ENCODE measurements at places on chromosomes 11 and 22. TPM values are rescaled to one million over a fixed set of nuclear protein-coding genes. Genes with fewer than 3 reads are reported as not detected.

The RNASEH2C gene
- 37.9 TPM for total RNA-seq

The TLCD5 gene
- total RNA-seq = 9.5 TPM

GRCh38 chr11:575313-575995 lies 816 bp upstream of the PHRF1 start:
- DNase-seq = peak; percentile 63

DNA sequence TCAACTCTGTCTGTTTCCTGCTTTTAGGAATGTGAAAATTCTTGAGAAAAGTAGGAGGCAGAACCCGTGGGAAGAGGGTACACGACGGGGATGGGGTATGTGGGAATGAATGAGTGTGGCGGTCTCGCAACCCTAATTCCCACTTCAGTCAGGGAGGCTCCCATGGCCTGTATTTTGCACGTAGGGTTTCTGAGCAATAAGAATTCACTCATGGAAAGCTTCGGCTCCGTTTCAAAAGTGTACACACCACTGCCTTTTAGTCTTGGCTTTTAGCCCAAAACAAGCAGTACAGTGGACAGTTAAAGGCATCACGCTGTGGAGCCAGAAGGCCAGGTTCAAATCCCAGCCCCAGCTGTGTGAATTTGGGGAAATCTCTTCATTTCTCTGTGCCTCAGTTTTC lies 116.7 kb downstream of the MN1 start:
- no peak for DNase-seq

DNA sequence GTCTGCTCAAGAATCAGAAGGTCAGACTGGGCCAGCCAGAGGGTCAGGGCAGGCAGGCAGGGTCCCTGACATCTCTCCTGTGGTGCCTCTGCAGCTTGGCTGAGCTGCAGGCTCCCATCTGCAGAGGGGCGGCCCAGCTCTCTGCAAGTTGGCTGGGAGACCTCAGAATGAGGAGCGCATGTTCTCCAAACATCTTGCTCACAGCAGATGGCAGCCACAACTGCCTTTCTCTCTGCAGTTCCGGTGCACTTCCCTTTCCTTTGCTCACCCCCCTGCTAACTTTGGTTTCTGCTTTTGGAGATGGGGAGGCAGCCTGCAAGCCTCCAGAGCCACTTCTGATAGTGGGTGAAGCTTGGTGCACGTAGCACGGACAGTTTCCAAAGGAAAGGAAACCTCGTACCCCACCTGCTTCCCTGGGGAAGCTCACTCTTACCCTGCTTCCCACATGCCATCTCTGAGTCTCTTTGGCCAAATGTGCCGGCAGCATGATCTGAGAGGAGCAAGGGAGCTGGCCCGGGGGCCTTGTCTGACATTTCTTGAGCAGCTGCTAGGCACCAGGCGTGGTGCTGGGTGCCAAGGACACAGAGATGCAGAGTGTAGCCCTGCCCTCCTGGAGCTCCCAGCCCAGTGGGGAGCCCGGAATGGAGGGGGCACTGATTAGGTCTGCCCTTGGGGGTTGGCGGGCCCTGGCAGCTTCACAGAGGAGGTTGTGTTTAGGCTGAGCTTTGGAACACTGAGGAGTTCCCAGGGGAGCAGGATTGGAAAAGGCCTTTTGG lies 18.2 kb downstream of the DAGLA start:
- no peak for DNase-seq

GRCh38 chr11:94664346-94664745 lies 97.2 kb downstream of the PIWIL4 start:
- DNase-seq = no peak

Data from H1 (cell line).